ENCODE measurements at places on chromosomes 2 and 18. TPM values are rescaled to one million over a fixed set of nuclear protein-coding genes. Genes with fewer than 3 reads are reported as not detected.

The NEB gene
- total RNA-seq, result 50.0 TPM

The LRRTM1 gene
- total RNA-seq, result not detected

The ALLC gene
- total RNA-seq, result not detected

The ACMSD gene
- total RNA-seq, result not detected

The WNT6 gene
- total RNA-seq, result not detected

The EFHD1 gene
- 0.47 TPM for total RNA-seq

The NPHP1 gene
- total RNA-seq, result 7.3 TPM

DNA sequence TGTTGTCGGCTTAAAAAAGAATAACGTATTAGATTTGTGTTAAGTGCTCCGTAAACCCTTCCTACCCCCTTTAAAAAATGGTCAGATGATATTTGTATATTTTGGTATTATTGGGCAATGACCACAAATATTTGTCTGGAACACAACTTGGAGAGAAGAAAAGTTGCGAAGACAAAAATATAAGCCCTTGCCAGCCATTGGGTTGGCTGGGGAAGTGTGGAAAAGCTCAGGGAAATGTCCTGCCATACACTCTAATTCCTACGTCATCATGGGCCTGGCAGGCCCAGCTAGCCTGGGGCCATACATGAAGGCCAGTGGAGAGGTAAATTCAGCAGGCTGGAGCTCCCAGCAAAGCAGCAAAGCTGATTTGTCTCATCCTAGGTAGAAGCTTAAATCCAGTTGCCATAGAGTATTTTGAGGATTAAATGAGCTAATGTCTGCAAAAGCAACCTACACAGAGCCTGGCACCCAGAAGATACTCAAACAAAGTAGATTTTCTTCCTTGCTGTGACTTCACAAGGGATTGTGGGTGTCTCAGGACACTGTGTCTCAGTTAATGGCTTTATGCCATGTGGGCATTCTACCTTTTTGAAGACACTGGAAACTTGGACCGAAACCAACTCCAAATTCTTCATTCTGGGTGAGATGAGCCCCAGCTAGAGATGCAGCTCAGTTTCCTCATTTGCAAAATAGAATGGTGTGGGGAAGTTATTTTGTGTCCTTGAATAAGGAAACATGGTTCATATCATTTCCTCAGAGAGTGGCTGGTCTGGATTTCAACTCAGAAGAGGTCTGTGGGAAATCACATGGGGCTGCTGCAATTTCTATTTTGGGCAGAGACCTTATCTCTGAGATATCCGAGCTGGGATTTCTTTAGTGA lies 87.9 kb upstream of the MAP4K3 start:
- DNase-seq, result no peak

DNA sequence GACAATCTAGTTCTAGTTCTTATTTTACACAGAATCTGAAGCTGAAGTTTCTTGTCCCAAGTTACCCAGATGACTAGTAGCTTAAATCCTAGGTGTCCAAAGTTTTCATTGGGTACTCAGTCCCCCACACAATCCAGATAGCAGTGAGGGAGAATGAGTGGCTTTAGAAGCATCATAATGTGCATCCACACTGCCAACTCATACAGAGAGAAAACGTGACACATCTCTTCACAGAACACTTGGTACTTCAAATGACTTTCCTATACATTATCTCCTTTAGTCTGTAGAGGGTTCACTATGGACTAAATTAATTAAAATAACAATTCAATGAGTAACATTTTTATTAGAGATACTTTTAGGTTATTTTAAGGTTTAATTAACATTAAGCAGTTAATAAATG lies 45.2 kb downstream of the STRADB start:
- DNase-seq, result no peak

GRCh38 chr2:132766573-132766972 lies 96.6 kb upstream of the LYPD1 start:
- no peak for DNase-seq

- DNase-seq, result no peak
Measured at GRCh38 chr2:134282629-134283400, 28.9 kb downstream of the MGAT5 start.

- DNase-seq, result no peak
Measured at GRCh38 chr2:168469281-168469988, 13.4 kb downstream of the CERS6 start.

DNA sequence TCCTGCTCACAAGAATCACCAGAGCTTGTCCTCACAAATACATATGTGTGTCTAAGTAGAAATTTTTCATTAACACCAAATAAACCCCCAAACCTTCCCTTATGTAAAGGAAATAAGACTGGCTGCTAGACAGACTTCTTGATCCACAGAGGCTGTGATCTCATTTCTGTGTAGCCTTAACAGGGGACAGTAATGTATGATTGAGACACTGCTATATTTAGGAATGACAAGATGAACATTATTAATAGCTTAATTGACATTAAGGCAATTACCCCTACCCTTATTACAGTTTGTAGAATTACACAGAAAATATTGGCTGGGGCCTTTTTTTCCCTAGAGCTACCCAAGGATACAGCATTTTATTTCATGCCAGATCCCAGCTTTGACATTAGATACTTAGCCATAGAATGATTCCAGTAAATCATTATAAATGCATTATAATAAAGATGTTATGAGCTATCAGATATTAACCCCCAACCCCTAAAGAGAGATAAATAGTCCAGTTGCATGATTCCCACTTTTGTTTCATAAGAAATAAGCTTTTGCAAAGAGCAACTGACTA lies 392.1 kb upstream of the HNRNPA3 start:
- no peak for DNase-seq

- DNase-seq, result no peak
Measured at GRCh38 chr2:147712051-147712450, 132.8 kb upstream of the ACVR2A start.

DNA sequence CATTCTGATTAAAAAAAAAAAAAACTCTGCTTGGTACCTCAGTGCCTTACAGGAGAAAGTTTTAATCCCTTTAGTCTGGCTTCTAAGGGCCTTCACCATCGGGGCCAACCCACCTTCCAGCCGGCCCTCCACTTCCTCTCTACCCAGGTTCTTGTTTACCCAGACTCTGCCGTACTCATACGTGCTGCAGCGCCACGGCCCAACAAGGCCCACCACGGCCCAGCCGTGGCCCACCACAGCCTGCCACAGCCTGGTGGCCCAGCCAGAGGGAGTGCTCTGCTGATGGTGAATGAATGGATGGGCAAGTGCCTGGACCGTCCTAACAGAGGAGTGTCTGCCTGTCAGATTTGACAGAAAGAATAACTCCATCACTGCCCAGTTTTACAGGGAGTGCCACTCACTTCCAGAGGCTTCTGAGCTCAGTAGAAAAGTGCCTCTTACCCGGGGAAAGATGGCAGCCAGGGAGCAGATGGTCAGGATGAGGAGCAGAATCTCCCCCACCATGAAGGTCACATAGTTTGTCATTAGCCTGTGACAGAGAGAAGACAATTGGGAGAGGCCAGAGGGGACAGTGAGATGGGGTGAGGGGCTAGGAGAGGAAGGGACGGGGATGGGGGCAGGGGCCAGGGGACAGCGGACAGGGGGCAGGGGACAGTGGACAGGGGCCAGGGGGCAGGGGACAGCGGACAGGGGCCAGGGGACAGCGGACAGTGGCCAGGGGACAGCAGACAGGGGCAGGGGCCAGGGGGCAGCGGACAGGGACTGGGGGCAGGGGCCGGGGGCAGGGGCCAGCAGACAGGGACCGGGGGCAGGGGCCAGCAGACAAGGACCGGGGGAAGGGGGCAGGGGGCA lies 38.2 kb downstream of the CENPO start:
- no peak for DNase-seq

DNA sequence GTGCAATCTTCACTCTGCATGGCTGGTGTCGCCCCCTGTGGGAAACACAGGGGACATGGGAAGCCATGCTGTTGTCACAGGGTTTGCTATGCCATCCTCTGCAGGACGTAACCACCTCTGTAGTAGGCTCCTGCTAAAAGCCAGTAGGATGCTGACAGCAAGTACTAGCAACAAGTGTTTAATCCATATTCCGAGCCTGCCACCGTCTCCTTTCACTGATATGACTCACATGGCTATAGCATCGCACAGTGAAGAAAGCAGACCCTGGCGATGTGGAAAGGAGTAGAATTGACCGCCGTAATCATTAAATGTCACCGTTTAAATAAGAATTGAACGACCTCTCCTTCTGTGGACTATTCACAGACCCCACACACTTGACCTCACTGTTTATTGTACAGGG lies 57.8 kb downstream of the CD8B2 start:
- DNase-seq, result no peak

DNA sequence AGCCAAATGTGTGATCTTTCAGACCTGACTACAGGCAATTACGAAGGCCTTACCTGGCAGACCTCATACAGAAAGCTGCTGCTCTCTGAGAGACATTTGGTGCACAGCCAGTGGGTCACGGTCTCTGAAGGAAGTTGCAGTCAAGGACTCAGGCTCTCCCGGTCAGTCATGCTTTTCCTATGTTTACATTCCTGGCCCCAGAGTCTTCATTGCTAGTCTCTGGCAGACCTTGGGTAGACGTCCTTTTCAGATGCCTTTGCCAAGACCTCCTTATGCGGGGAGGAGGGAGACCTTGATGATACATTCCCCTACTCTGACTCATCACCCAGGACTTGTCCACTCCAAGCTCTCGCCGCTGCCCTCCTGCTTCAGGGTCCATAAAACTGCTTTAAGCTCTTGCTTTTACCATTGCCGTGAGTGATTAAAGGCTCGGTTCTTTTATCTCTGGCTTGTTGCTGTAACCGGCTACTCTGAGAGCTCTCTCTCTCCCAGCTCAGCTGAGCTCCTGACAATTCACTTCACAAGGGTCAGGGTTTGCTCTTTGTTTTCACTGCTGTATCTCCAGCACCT lies 62.0 kb upstream of the SLC35F5 start:
- DNase-seq, result peak; percentile 50

GRCh38 chr2:111160758-111161157 lies 40.0 kb downstream of the BCL2L11 start:
- DNase-seq, result no peak

DNA sequence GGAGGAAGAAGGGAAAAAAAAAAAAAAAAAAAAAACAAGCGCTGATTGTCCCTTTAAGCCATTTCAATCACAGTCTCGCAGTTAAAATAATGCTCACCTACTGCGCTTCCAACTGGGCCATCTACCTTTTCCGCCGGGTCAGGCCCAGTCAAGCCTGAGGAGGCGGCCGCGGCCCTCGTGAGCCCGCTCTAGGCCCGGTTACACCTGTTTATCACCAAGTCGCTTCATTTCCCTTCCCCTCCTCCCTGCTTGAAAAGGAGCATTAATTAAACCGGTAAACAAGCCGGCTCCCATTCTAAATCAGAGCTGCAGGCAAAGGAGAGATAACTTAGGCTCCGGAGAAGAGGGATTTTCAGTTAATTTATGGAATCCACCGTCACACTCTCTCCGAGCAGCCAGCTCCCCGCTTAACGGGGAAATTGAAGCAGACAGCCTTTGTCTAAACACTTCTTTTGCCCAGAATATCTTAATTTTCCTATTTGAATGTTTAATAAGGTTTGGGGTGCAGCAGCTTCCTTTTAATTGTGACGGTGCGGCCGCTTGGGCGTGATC lies 140.1 kb upstream of the SIX3 start:
- DNase-seq, result no peak

- peak; percentile 12 for DNase-seq
Measured at GRCh38 chr2:22055784-22056620, 932.2 kb downstream of the TDRD15 start.

DNA sequence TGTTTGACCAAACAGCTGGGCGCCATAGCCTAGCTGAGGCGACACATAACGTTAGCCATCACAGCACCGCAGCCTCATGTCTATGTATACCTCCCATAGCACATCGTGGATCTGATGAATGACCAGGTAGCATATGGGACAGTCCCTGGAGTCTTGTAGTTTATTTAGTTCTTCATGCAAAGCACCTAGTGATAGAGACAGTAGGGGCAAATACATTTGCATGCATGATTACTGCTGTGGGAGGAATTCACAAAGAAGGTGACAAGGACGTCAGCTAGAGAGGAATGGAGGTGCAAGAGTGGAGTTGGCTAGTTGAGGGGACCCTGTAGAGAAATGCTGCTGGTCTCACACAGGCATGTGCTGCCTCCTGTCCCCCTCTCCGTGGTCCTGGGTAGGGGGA lies 478.9 kb upstream of the HS6ST1 start:
- no peak for DNase-seq

- peak; percentile 56 for DNase-seq
Measured at GRCh38 chr2:224038049-224038829, 847 bp downstream of the SERPINE2 start.

DNA sequence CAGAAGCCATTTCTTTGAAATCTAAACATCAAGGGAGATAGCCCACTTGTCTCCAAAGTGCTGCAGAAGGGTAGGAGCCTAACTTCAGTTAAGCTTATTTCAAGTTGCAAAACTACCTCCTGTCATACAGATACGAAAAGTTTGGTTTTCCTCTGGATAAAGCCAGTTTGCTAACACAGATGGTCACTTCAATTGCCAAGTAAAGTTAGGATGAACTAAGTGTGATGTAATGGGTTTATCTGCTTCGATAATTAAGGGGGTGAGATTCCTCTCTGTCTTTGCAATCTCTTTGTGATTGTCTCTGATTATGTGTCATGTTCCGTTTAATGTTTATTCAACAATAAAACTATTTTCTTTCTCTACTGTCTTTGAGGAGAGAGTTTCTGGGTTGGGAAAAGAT lies 156.4 kb downstream of the SLC39A10 start:
- no peak for DNase-seq

- no peak for DNase-seq
Measured at GRCh38 chr2:43657241-43657640, 19.0 kb downstream of the C1GALT1C1L start.

- DNase-seq, result no peak
Measured at GRCh38 chr18:45055811-45056210, 375.1 kb downstream of the SETBP1 start.

GRCh38 chr2:138564586-138565229 lies 63.1 kb downstream of the SPOPL start:
- DNase-seq, result no peak

Data from Calu3 (cell line).